Kidney tubule cell (primary cell): ENCODE measurements at places on chromosomes 12 and 14.

GRCh38 chr14:102351023-102351422 lies 11.7 kb downstream of the CINP start:
- DNase-seq, result no peak

DNA sequence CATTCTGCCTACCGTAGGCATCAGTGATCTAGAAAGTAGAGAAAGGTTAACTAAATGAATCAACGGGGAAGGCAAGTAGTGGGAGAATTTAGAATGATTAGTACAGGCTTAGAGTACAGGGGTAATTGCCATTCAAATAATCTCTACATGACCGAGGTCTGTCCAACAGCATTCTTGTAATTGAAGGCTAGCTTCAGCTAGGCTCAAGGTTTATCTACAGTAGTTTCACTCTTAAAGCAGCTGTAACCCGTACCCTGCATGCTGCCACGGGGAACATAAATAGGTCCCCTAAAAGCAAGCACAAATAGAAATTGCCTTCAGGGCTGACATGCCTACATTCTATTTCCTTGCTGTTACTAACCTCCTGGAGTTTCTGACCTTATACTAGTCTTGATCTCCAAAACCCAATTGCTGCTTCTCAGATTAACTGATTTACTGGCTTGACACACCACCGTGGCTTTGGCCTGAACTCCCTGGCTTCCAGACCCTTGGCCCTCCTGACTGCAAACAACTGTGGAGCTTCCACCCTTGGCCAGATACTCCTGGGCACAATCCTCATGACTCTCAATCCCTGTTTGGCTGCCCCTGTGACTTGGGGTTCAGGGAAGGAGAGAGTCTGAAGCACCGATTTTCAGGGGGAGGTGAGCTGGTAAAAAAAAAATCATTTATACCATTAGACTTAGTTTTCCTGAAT lies 242.1 kb upstream of the FOXN3 start:
- no peak for DNase-seq

DNA sequence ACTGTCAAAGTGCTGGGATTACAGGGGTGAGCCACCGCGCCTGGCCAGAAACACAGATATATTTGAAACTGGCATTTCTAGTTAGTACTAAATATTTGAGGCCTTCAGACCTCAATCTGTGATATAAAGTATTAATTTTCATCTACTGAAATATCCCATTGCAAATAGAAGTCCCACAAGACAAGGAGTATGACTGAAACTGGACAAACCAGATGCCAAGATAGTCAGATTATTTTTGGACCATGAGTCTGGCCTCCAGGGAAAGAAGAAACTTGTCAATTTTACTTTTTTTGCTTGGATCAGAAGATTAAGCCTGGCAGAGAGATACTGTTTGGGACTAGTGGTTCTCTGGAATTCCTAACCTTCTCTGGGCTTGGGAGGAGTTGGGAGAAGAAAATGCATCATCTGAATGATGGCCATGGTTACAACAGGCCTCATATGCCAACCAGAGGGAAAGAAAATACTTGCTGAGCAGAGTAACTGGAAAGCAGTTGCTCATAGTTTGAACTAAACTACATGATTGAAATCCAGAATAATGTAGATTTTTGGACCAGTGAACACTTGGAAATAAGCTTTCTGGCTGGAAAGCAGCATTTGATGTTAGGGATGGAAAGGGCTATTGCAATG lies 2.9 kb upstream of the SMOC1 start:
- DNase-seq, result no peak

GRCh38 chr12:50257236-50258166 lies 25.8 kb downstream of the LIMA1 start:
- peak; percentile 49 for DNase-seq

GRCh38 chr12:95202691-95203486 lies 14.4 kb downstream of the FGD6 start:
- no peak for DNase-seq

GRCh38 chr12:31887109-31887811 lies 72.0 kb upstream of the RESF1 start:
- no peak for DNase-seq

GRCh38 chr14:82872494-82872893 lies 1338.8 kb upstream of the SEL1L start:
- no peak for DNase-seq

DNA sequence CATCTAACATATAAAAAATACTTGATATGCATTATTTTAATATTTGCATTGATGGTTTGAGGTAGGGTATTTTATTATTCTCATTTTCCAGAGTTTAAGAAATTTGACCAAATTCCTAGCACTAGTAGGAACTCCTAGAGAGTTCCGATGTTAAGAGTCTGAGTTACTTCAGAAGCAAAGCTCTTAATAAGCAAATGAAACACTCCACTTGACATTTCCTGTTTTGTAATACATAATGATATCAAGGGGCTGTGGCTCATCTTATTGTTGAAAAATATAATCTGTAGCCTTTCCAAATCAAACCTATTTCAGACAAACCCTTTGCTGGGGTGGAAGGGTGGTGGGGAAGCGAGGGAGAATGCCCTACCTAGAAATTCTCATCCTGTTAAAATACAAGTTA lies 355.5 kb downstream of the DIO2 start:
- DNase-seq, result no peak

- DNase-seq, result peak; percentile 54
Observed at GRCh38 chr14:90495357-90496276, 98.8 kb downstream of the CALM1 start.

- DNase-seq, result no peak
Observed at GRCh38 chr12:68743356-68743755, 2.6 kb upstream of the SLC35E3 start.

DNA sequence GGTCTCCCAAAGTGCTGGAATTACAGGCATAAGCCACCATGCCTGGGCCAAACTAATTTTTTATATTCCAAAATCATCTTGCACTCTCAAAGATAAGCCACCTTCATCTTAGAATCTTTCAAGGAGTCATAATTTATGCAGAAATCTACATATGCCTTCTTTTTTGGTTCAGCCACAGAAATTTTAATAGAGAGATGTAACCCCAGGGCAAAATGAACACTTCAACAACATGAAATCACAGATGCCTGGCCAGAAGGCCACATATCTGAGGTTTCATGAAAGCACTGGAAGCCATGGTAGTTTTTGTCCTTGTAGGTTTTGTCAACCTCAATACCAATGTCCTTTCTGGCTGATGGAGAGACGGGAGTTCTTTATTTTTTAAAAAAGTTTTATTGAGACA lies 9.8 kb downstream of the SUPT16H start:
- no peak for DNase-seq

- DNase-seq, result no peak
Observed at GRCh38 chr14:26191123-26191522, 406.7 kb downstream of the NOVA1 start.

DNA sequence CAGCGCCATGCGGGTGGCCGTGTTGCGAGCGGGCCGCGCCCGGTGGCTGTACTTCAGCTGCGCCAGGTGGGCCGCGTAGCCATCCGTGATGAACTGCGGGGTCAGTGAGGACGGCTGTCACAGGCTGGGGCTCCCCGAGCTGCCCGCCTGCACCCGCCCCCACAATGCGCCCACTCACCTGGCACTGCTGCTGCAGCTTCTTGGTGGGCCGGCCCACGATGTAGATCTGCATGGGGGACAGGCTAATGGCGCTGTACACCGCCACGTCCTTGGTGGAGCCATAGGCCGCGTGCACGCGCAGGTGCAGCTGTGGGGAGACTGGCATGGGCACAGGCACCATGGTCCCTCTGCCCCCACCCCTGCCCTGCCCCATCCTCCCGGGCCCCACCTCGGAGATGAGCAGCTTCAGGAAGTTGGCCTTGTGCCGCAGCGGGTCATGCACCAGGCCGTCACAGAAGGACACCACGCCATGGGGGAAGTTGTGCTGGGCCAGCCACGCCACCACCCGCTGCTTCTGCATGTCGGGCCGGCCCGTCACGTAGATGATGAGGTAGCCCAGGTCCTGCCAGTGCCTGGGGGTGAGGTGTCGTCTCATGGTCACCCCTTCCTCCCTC lies 5.9 kb downstream of the ARL6IP4 start:
- DNase-seq, result no peak

- DNase-seq, result no peak
Observed at GRCh38 chr12:113858841-113859386, 107.2 kb downstream of the RBM19 start.

- DNase-seq, result no peak
Observed at GRCh38 chr12:93134893-93135285, 205.8 kb upstream of the EEA1 start.

DNA sequence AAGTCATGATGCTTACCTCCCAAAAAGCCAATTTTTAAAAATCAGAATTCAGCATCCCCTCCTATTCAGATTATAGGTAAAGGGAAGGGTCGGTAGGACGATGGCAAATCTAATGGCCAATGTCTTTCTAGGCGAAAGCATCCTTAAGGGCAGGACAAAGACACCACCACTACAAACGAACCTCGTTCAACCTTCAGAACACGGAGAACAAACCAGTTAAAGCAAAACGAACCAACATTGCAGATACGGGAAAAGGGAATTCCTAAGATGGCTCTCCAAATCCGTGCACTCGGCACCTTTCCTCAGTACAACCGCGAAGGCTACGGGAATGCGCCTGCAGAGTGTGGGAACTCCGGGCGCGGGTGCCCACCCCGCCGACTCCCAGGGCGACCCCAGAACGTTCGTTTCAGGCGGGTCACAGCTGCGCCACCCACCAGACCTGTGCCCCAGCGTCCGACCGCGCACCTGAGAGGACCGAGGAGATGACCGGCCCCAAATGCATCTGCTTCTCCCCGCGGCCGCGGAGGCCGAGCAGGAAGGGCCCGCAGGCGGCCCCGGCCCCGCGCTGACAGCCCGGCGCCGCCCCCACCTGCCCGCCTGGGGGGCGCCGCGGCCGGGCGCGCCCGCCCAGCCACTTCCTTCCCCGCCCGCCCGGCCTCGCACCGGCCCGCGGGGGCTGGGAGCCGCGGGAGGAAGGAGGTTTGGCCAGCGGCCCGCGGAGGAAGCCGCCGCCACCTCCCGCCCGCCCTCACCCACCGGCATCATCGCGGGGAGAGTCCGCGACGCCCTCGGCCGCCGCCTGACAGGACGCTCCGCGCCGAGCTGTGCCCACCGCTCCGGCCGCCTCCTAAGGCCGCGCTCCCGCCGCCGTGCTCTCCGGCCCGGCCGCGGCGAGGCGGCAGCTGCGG lies 578 bp downstream of the PPP1R13B start:
- DNase-seq, result peak; percentile 52

DNA sequence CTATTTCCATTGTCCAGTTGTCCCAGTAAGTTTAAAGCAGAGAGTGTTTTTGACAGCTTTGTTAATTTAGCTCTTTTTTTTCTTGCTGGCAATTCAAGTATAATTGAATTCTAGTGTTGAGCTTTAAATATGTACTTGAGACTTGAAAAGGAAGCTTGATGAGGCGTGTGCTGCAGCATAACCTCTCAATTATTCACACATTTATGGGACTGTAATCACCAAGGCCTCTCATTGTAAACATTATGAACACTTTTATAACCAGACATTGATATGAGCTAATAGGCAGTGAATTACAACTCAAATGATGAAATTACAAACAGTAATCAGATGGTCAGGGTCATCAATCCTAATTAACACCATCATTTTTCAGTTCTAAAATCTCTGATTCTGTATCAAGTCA lies 378.0 kb upstream of the DDHD1 start:
- DNase-seq, result no peak

DNA sequence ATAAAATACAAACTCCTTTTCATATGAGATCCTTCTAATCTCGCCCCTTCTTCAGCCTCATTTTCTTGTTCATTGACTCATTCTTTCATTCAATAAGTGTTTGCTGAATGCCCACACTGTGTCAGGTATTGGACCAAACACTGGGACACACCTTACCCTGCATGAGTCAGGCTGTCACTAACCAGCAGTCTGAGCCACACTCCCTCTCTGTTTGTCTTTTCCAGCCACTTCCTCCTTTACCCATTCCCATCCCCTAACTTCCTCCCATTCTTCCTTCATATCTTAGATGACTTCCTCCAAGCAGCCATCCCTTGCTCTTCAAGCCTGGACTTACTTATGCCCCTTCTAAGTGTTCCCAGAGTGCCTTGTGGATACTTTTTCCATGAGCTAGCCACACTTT lies 27.0 kb upstream of the HIF1A start:
- peak; percentile 86 for DNase-seq

DNA sequence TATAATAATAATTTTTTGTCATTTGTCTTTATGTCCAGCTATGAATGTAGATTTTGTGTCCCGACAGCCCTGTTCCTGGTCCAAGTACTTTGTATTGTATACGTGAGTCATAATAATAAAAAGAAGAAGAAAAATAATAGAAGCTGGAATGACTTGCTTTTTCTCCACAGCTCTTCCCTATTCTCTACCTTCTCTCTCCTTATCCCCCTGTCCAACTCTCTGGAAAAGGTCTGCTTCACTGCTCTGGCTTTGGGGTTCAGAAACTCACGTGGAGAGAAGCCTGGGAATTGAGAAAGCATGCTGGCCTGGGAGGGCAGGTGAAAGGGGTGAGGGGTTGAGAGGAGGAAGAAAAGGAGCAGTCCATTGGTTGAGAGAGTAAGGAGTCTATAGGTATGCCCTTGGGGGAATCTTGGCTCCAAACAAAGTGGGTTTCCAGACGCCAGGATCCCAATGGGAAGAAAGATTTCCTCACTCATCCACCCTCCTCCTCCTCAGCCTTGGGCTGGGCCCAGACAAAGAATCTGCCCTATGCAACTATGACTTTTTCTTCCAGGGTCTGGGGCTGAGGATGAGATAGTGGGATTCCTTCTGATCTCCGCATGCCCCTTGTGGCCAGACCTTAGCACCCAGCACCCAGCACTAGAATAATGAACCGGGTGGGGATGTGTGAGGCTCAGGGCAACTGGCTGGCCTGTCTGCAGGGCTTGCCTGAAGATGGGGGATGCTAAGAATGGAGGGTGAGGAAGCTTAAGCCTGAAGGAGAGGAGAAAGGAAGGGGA lies 4.0 kb downstream of the HOXC8 start:
- no peak for DNase-seq

GRCh38 chr12:19125325-19125724 lies 4.2 kb upstream of the PLEKHA5 start:
- DNase-seq, result peak; percentile 57

GRCh38 chr12:105481392-105482300 lies 151.2 kb downstream of the C12orf75 start:
- no peak for DNase-seq

DNA sequence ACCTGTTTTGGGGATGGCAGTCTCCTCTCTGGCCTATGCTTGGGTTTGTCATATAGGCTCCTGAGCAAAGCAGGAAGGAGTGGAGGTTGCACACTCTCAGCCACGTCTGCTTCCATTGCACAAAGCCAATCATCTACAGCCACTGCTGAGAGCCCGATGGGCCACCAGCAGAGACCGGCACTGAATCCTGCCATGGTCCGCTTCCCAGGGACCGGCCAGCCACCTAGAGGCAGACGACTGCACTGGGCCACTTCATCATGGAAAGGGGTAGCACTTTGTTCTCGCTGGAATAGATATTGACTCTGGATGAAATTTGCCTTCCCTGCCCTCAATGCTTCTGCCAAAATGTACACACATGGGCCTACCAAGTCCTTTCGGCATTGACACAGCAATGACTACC lies 22.3 kb downstream of the DLK1 start:
- DNase-seq, result no peak

GRCh38 chr14:21454843-21455544 lies 929 bp downstream of the CHD8 start:
- DNase-seq, result peak; percentile 57

GRCh38 chr14:76146976-76147375 lies 4.7 kb upstream of the GPATCH2L start:
- no peak for DNase-seq
